ENCODE measurements at places on chromosomes 3 and 15.

- DNase-seq, result peak; percentile 44
Observed at GRCh38 chr15:56249092-56249491, 5.4 kb upstream of the RFX7 start.

GRCh38 chr3:47260605-47261004 is 22.0 kb downstream of the KIF9 start:
- DNase-seq, result no peak

DNA sequence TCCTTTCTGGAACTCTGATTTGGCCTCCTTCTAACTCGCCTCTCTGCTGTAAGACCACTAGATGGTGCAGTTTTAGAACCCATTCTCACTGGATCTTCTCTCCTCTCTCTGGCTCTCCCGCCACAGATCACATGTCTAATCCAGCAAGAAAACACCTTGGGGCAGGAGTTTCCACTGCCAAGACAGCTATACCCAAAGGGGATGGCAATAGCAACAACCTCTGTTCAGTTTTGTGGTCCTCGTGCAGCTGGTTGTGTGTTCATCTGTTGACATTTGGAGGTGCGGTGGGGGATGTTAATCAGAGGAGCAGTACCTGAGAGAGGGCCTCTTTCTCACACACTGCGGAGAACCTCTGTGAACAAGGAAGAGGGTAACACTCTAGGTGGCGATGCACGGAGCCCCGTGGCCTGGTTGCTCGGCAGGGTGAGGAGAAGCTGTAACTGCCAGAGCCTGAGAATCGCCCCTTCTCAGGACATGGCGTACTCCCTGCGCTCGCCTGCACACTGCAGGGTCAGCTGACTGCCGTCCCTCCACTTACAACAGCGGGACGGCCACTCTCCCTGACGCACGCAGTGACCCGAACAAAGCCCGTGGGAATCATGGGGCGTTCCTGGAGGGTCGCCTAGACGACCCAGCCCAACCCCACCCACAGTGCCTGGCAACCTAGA is at the start of gene TEX55:
Gene TEX55 (plus strand): TSS at position 666 of the 668 bp plus-strand sequence. CDS start 25 bp downstream, outside the sequence.
- DNase-seq, result peak; percentile 48

DNA sequence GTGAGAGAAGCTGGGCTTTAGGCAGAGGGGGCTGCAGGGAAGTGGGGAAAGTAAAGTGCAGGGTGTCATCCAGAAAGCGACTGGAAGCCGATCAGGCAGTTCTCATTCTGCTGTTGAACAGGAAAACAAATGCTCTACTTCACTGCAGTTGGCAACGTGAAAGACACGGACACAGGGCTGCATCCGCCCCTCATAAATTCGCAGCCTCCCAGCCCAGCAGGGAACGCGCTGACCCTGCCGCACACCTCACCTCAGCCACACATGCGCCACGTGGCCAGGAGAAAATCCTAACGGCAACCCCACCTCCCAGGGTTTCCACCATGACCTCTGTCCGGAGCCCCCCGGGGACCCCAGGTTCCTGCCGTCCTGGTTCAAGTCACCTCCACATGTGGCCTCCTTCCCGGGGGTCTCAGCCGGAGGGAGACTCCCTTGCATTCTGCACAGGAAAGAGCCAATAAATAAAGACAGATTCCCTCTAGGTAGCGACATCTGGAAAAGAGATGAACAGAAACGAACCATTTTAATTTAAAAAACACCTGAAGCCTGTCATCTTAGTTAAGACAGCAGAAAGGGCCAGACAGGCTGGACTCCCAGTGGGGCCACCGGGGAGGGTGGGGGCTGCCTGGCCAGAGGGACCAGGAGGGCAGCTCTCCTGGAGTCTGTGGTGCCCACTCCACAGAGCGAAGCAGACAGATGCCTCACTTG is 118.7 kb downstream of the TMEM266 start:
- DNase-seq, result no peak

GRCh38 chr3:13095408-13095937 is 22.2 kb upstream of the IQSEC1 start:
- DNase-seq, result no peak
